CD4-positive, alpha-beta T cell treated with Interleukin-2 at 100 ng/mL for 4 hours (primary cell): ENCODE measurements at places on chromosomes 5 and 9.

DNA sequence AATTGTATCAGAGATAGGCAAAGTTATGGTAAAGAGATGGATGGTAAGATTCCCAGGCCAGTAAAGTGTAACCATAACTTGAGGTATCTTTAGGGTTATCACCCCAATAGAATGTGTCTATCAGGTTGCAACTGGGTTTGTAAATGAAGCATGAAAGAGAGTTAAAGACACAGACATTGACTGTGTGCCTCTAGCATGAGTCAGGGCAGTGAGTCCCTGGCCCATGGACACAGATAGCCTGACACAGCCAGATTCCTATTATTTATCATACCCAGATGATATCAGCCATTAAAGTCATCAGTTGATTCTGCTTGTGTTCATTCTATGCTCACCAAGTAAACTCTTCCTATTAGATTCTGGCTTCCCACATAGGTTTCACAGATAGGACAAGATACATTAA, 33.5 kb upstream of the SNAPC3 start:
- DNase-seq, result no peak

DNA sequence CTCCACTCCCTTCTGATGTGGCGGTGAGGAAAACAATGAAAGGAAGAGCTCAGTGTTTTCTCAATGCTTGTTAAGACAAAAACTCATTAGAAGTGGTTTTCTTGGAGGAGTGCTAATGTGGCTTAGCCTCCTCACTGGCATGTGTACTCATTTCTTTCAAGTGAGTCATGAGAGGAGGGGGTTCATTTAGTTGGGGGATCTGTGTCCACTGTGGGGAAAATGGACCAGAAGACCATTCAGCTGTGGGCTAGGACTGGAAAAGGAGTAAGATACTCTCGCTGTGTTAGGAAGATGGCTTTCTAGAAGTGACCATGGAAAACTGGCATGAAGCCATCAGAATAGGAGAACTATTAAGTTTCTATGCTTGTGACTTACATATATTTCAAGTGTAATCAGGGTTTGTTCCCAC, 23.5 kb downstream of the KLF9 start:
- DNase-seq, result no peak

DNA sequence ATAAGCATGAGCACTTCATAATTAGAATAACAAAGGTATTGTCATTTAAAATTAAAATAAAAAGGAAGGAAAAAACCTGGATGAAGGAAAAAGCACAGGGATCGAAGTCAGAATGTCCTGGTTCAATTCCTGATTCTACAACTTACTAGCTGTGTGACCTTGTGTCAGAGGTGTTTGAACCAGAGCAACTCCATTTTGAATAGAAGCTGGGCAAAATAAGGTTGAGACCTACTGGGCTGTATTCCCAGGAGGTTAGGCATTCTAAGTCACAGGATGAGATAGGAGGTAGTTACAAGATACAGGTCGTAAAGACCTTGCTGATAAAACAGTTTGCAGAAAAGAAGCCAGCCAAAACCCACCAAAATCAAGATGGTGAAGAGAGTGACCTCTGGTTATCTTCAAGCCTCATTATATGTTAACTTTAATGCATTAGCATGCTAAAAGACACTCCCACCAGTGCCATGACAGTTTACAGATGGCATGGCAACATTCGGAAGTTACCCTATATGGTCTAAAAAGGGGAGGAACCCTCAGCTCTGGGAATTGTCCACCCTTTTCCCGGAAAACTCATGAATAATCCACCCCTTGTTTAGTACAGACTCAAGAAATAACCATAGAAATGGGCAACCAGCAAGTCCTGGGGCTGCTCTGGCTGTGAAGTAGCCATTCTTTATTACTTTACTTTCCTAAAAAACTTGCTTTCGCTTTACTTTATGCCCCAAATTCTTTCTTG, 412.7 kb downstream of the PIK3R1 start:
- DNase-seq, result no peak

DNA sequence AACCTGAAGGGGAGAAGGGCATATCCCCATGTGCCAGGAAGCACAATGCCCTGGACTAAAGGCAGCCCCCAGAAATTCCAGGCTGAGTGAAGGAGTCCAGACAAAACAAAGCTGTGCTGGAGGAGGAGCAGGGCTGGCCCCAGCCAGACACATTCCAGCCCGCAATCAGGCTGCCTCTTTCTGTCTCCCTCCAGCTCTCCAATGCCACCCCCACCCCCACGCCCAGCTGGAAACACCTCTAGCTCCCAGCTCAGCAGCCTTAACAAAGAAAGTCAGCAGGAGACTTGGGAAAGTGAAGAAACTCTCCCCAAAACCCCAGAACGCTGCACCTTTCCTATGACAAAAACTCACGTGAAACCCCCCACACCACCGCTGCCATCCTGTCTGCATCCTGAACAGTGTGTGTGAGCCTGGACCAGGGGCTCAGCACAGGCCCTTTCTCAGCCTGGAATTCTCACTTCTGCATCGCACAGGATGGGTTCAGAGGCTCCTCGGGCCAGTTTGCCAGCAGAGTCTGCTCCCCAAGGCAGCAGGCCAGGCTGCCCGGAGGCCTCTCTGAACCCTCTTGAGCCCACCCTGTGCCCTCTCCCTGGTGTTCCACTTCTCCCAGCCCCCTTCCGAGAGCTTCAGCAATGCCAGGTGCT, 96.2 kb upstream of the ICE1 start:
- no peak for DNase-seq

DNA sequence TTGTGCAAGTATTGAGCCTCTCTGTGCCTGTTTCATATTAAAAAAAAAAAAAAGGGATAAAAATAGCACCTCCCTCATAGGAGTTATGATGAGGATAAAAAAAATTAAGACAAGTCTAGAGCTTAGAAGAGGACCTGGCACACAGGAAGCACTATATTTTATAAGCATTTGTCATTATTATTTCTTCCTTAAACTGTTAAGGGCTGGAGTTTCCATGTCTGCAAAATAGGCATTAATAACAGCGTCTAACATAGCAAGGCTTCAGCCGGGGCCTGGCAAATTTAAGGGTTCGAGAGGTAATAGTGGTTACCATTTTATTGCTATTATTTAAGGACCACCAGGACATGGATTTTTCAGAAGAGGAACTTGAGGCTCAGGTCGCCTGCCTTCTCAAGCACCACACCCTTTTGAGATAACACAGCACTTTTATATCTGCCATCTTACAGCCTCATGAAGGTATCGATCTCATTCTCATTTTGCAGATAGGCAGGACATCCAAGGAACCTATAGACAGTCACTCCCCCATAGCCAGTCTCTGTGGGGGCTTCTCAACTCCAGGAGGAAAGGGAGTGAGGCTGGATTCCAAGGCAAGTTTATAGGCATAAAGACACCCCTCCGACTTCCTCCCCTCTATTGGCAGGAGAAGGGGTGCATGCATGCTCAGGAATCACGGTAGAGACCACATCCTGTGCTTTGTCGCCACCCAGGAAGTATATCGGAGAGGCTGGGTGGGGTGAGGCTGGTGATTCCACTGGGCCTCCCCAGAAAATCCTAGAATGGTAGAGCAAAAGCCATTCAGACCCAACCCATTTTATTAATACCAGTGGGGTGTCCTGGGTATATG, 2.4 kb downstream of the ANXA6 start:
- DNase-seq, result peak; percentile 63

GRCh38 chr9:98260635-98261034, 5.2 kb upstream of the TBC1D2 start:
- DNase-seq, result no peak

- DNase-seq, result no peak
Observed at GRCh38 chr5:137179203-137179602, 319.9 kb downstream of the SPOCK1 start.

DNA sequence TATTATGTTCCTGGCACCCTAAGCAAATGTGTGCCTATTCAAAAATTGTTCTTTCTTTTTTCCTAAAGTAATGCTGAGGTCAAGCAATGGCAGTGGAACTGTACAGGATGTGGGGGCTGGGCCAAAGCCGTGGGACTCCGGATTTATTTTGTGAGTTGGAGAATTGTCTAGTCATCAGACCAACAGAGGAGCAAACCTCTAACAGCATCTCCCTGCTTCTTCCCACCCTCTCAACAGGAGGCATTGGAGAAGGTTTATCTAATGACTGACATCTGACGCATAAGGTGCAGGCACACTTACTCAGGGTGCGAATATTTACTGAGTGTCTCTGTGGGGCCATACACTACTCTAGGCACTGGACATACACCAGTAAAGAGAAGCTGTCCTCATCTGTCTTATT, 38.6 kb downstream of the MARCHF11 start:
- DNase-seq, result no peak

DNA sequence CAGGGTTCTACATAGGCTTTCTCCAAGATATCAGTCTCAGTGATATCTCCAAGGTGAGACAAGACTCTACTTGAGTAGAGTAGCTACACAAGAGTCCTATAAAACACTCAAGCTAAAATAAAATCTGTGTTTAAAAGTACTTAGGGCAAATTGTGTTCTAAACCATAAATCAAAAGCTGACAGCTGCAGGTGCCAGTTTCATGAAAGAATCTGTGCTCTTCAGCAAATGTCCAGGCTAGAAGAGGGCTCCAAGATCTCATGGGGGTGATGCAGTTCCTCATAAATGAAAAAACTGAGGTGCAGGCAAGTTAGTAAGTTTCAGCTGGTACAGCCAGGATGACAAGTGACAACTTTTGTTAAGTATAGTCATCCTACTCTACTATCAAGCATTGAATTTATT, 142.8 kb upstream of the TNPO1 start:
- DNase-seq, result no peak

DNA sequence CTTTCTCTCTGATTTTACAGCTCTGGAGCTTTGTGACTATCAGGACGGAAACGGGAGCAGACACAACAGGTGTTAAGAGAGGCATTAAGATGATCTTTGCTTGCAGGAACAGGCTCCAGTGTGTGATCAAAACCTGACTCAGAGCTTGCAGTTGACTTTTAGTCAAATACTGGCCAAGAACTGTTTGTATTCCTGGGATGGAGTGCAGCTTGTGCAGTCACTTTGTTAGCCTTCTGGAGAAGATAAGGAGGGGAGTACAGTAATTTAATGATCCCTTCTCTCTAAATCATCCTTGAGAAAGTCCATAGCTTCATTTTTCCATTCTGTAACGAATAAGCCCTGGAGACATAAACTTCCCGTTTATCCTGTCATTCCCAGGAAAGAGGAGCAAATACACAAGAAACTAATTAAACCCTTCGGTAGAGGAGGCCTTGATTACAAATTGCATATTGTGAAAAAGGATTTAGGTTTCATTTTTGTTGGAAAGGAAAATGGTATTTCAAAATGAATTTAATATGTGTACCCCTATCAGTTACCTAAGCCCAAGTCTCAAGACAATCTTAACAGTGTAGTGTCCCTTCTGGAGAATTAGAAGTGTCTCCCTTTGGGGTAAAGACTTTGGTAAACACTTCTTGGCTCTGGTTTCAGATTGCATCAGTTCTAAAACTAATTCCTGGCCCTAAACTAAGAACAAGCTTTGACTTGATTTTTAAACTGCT, 3.1 kb upstream of the STOM start:
- no peak for DNase-seq

- no peak for DNase-seq
Observed at GRCh38 chr5:119339344-119339743, 16.5 kb upstream of the TNFAIP8 start.

DNA sequence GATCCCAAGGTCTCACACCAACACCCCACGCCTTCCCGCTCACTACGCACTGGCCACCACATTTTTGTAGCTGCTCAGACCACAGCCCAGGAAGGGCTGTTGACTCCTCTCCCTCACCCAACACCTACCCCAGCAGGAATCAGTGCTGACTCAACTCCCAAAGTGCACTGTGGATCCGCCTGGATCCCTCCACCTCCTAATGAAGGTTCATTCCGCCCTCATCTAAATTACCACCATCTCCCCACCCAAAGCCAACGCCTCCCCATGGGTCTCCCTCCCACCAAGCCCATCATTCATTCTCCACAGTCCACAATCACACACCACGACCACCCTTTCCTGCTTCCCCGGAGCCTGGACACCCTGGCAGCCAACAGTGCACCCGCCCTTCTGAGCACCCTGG, 57.8 kb downstream of the OLFM1 start:
- DNase-seq, result no peak

DNA sequence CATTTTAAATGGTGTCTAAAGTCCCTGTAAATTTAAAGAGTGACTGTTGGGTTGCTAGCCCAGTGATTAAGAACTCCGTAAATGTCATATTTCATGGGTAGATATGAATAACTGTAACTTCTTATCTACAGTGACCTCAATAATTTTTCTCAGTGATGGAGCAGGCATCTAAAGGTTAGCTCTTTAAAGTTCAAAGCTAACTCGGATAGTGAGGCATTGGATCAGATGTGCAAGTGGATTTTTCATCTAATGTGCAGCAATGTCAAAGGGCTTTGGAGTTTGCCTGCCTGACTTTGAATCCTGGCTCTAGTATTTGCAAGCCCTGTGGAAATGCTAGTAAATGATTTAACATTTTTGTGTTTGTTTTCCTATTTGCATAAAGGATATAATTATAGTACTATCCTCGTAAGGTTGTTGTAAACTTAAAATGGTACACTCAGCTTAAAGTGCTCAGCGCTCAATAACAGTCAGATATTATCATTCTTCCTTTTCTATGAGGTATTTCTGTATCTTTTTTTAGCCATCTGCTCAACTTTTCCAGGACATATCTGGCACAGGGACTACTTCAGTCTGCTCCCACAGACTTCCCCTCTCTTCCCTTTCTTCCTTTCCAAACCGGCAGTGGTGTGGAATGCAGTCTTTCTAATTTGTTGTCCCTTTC, 163.7 kb upstream of the ELL2 start:
- DNase-seq, result no peak

DNA sequence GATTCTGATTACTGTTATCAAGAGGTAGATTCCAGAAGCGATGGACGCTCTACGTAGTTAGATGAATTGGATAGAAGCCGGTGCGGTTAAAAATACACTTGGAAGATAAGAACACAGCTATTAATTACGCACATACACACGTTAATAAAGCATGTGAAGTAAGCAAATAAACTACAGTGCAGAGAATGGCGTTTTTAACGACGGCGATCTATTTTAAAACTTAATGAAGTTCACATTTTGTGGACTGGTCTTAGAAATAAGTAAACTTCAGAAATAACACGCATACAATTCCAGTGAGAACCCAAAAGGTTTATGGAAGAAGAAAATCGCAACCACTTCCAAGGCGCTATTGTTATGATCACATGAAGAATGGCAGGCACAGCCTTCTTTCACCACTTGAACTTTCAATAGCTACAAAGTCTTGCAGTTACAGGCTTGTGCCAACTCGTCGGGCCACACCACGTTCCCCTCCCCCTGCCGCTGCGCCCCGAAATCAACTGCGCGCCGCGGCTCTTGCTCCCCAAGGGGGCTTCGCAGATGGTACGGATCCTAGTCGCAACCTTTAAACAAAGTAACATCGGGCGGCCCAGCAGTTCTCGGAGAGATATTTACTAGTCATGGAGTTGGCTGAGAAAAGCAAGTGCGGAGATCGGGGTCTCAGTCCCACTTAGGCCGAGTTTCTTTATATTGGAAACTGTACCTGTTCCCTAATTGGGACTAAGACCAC, 866 bp upstream of the SEMA6A start:
- DNase-seq, result no peak

- no peak for DNase-seq
Observed at GRCh38 chr9:98429613-98430012, 174.2 kb upstream of the TBC1D2 start.

GRCh38 chr5:172694061-172694460, 53.0 kb downstream of the NEURL1B start:
- DNase-seq, result no peak

- DNase-seq, result no peak
Observed at GRCh38 chr5:133110709-133111108, 58.9 kb downstream of the HSPA4 start.
